ENCODE measurements at places on chromosomes 3 and 15.

DNA sequence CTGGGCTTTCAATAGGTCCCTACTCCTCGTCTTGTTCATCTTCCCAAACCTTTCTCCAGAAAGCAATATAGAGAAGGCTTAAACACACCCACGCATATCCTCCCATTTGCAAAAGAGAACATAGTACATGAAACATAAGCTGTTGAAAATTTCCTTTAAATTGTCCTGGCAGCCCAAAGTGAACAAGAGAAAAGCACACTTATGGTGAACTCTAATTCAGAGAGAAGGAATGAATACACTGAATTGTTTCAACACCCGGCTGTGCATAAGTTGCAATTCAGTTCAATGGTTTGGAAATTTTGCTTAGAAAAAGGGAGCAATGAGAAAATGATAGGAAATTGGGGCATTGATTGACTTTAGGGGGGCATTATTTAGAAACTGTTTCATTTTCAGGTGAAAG is 202.6 kb downstream of the TIGIT start:
- DNase-seq, result no peak

DNA sequence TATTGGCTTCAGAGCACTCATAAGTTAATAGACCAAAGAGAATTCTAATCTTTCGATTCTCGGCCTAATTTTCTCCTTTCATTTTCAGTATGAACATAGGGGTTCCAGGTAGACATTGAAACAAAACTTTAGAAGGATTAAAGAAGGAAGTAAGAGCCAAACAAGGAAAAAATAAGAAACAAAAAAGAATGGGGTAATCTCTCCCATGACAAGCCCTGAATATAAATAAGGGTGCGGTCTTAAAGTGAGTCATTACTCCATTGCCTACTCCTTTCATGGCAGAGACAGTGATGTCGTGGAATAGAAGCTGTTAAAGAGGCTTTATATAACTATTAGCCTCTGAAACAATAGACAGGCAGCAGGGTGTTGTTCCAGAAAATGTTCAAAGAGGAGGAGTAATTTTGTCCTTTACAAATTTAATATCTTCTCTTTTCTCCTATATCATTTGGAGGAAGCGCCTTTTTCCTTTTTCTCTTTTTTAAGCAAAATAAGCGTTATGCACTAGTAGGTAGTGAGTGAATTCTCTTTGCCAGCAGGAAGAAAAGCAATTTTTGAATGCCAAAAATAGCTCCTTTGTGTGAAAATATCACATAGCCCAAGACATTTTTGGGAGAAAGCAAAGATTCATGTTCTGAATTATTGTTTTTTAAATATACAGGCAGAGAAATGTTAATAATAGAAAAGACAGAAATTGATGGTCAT is 607.9 kb upstream of the KCNMB2 start:
- no peak for DNase-seq

GRCh38 chr3:11671648-11672100 is 28.0 kb upstream of the VGLL4 start:
- no peak for DNase-seq

DNA sequence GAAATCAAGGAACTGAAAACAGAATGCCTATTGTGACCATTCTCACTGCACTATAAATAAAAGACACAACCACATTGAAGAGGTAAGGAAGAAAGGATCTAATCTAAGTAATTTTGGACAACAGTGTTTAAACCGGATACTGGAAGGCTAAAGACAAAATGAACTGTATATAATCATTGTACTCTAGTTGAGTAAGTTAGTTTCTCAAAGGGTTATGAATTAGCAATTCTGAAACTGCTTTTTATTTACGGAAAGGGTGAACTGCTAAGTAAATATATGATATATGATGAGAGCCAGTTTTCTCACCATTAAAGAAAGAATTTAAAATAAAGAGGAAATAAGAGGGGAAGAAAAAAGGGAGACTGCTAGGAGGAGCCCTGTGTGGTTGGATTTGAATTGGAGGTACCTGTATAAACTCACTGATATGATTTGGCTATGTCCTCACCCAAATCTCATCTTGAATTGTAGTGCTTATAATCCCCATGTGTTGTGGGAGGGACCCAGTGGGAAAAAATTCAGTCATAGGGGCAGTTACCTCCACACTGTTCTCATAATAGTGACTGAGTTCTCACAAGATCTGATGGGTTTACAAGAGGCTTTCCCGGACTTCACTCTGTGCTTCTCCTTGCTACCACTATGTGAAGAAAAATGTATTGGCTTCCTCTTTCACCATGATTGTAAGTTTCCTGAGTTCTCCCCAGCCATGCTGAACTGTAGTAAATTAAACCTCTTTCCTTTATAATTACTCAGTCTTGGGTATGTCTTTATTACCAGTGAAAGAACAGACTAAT is 607.7 kb downstream of the PYDC2 start:
- no peak for DNase-seq

GRCh38 chr3:73552700-73553099 is 72.0 kb downstream of the PDZRN3 start:
- no peak for DNase-seq

GRCh38 chr3:183253528-183254486 is 754 bp downstream of the B3GNT5 start:
- peak; percentile 31 for DNase-seq

- DNase-seq, result peak; percentile 38
Measured at GRCh38 chr3:149971403-149972075, 844 bp upstream of the PFN2 start.

GRCh38 chr15:33310481-33311311 is at the start of gene RYR3:
Gene RYR3 (plus strand): TSS chr15:33310967. CDS start chr15:33311046, 79 bp downstream.
- no peak for DNase-seq

- DNase-seq, result no peak
Measured at GRCh38 chr15:27592036-27592760, 506.9 kb downstream of the OCA2 start.
